ENCODE measurements at places on chromosomes 2 and 18. TPM values are rescaled to one million over a fixed set of nuclear protein-coding genes. Genes with fewer than 3 reads are reported as not detected.

The AP1S3 gene
- 0.16 TPM for total RNA-seq

The NYAP2 gene
- total RNA-seq, result not detected

The TUBA4A gene
- 84.3 TPM for total RNA-seq

The ANKAR gene
- total RNA-seq, result 8.1 TPM

The PRSS56 gene
- 0.19 TPM for total RNA-seq

The FBXO15 gene
- total RNA-seq, result not detected

The RNU2-63P gene
- total RNA-seq, result not detected

The UGT1A1 gene
- not detected for total RNA-seq

The KCNG2 gene
- not detected for total RNA-seq

GRCh38 chr18:68342039-68342659 lies 372.8 kb downstream of the TMX3 start:
- no peak for DNase-seq

DNA sequence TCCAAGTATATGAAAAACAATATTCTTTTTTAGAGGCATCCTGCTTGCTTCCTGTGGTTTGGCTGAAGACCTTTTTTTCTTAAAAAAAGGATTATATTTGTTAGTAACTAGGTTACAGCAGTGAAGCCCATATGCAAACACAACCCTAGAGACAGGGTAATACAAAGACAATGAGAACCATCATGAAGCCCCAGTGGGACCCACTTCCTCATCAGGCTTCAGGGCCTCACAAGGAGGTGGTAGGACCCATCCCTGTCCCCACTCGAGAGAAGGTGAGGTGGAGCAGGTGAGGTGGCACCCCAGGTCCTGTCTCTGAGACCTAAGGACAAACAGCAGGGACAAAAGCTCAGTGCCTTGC lies 80.3 kb downstream of the EDAR start:
- no peak for DNase-seq

DNA sequence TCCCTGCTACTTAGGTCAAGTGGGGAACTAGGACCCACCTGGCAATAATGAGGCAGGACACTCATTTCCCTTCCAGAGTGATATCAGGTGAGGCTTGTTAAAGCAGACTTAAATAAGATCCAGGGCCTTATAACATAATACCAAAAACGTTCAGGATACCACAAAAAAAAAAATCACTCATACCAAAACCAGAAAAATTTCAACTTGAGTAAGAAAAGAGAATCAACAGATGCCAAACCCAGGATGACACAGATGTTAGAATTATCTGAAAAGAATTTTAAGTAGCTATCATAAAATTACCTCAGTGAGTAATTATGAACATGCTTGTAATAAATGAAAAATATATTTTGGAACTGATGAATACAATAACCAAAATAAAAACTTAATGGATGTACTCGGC lies 255.6 kb upstream of the OSR1 start:
- DNase-seq, result no peak

GRCh38 chr2:241279413-241279812 lies 36.1 kb downstream of the HDLBP start:
- DNase-seq, result no peak

- no peak for DNase-seq
Measured at GRCh38 chr2:64104933-64105332, 39.3 kb downstream of the PELI1 start.

GRCh38 chr2:232574674-232575403 lies 24.4 kb downstream of the EIF4E2 start:
- DNase-seq, result no peak

GRCh38 chr2:25939257-25939668 lies 43.0 kb downstream of the KIF3C start:
- no peak for DNase-seq

DNA sequence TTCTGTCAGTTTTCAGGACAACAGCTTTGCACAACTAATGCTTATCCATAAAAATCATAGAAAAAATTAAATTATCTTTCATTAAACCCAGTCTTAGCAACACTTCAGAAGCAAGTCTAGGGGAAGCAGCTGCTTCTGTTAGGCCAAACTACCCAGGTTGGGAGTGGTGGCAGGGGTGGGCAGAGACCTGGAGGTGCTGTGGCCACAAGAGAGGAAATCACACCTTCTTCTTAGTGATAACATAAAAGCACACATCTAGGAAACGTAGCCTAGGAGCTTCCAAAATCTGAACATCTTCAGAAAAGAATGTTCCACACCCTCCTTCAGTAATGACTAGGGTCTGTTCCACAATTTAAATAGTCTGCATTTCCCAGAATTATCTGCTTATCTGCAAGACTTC lies 32.3 kb upstream of the FRZB start:
- no peak for DNase-seq

DNA sequence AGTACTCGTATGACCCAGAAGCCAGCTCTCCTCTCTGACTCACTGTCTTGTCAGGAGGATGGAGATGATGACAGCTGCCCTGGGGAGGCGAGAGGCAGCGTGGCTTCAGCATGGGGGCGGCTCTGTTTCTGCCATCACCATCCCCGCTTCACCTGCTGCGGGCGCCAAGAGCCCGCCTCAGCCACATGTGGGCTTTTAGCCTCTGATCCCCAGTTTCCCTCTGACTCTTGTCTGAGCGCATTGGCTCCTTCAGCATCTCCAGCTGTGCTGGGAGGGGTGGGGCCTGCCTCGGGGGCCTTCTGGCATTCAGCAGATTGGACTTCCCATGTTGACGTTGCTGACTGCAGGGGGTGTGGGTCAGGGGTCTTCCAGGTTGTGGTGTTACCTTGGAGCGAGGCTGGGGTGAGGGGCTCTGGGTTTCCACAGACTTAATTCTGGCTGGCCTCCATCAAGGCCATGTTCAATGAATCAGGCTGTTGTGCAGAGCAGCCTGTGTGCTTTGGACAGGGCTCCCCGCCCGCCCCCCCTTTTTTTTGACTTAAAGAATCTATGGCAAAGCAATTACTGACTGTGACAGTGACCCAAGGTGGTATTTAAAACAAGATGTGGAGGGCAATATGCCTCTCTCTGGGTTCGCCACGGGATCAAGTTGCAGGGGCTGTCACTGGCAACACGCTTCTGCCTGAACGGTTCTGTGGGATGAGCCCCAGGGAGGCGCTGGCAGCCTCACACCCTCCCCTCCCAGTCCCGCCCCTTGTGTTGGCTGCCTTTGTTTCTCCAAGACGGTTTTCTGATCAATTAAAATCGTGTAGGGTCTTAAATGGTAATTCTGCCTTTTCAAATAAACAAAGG lies 228.3 kb downstream of the LDLRAD4 start:
- no peak for DNase-seq

DNA sequence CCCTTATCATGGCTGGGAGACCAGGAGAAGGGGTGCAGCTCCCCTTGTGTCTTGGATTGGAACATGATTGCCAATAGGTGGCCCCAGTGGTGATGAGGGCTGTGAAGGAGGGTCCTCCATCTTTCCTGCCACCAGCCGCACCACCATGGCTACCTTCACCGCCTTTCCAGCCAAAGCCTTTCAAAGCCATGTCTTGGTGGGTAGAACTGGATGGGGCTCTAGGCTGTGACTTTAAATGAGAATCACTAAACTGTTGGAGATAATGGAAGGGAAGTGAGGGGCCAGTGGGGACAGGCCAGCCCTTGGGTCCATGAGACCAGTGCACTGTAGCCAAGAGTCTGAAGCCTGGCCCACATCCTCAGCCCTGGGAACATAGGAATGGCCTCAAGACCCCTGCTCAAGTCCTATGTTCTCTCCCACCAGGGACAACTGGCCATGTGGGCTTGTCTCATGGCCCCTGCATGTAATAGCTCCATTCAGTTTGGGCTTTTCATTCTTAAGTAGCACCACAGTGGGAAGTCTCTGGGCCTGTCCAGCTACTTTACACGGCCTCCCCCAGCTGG lies 345.7 kb downstream of the DYSF start:
- no peak for DNase-seq

DNA sequence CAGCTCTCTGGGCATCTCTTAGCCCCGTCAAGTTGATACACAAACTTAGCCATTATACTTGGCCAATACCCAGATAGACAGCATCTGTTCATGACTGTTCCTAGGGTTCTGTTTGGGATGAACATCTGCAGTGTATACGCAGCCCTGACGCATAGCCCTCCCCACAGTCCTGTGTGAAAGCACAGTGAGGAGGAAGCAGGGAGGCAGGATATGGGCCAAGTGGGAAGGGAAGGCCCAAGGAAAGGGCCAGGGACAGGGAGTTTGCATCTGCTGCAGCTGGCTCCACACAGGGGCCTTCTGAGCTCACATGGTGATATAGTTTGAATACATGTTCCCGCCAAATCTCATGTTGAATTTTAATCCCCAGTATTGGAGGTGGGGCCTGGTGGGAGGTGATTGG lies 80.2 kb downstream of the CMPK2 start:
- no peak for DNase-seq

GRCh38 chr2:155178921-155179320 lies 480.4 kb downstream of the KCNJ3 start:
- DNase-seq, result no peak

DNA sequence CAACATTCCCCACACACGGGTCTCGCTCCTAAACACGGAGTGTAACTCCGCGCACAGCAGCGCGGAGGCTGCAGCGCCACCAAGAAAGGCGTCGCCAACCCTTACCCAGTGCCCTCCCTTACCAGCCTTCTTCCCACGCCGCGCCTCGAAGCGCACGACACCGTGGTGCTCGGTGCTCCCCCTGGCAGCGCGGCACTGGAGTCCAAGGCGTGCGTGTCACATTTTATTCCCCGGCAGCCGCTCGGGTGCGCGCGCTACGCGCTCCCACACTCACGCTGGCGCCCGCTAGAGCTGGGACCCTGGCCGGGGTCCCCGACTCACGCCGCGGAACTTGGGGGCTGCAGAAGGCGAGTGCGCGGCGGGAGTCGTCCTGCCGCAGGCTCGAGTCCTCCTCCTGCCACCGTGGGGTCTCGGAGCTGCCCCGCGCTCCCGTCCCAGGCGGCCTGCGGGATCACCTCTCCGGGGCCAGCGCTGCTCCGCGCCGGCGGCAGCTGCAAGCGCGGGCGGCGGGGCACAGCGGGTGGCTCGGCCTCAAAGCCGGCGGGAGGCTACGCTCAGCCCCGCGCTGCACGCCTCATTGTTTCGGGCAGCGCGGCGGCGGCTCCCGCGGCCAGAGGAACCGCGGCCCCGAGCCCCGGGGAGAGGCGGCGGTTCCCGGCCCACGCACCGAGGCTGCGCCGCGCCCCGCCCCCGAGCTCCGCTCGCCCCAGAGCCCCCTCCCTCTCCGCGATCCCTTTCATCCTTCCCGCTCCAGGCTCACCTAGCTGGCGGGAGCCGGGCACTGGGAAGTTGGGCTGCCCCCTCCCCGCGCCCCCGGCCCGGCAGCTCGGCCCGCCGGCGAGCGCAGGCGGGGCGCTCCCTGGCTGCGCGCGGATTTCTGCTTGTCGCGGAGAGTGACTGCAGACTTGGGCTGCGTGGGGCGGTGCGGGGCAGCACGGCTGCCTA lies at the start of gene ST6GAL2:
Gene ST6GAL2 (minus strand): TSS at position 197 of the 945 bp plus-strand sequence. CDS start 42,190 bp downstream, outside the sequence.
- DNase-seq, result peak; percentile 42

GRCh38 chr2:180609626-180610340 lies 370.6 kb upstream of the UBE2E3 start:
- DNase-seq, result no peak

DNA sequence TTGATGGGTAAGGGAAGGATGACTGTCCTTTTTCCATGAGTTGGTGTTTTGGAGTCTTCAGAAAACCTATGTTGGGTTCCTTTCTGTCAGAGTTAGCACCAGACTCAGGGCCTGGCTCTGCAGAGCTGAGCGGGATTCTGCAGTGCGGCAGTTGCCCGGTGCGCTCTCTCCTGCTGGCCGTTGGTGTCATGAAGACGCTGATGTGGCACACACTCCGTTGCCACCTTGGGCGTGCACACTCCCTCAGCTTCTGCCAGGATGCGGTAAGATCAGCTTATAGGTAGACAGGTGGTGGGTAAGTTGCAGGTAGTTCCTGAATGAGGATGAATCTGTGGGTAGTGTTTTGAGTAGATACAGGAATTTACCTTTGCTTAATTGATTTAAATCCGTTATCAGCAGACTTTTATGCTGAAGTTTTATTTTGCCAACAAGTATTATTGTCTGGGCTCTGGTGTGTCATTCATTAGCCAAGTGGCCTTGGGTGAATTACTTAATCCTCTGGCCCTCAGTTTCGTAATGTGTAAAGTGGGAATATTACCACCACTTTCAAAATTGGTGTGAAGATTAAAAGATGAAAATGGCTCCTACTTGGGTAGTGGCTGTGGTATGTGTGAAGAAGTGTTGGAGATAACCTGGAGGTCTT lies 26.8 kb downstream of the DGKD start:
- DNase-seq, result no peak

- no peak for DNase-seq
Measured at GRCh38 chr18:40917056-40917455, 1038.0 kb upstream of the PIK3C3 start.

DNA sequence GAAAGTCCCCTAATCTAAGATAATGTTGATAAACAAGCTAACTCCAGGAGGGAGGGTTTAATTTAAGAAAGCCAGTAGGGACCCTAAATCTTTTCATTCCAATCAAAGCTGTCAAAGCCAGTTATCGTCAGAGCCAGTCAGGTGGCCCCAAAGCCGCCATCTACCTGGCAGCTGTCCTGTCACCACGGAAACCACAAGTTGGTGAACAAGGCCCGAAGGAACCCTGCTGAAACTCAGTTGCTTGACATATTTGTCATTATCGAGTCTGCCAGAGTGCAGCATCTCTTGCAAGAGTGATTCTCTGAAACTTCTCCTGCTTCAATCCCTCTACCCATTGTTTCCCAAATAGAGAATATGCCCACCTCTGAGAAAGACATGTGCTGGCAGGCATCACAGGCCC lies 30.8 kb upstream of the POLE4 start:
- no peak for DNase-seq

DNA sequence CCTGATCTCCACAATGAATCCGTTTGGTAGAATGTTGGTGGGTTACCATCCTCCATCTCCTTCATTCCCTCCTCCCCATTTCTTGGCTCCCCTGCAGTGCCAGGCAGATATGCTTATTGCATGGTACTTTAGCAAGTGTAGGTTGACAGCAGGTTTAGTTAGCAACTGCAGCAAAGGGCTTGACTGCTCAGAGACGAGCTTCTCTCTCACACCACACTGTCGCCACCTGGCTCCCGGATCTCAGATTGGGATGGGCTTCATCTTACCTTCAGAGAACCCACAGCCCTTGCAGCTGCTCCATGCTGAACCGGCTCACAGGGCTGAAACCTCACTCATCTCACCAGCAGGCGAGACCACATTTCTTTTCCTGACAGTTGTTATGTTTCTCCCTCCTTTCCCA lies 88.8 kb downstream of the VWA3B start:
- no peak for DNase-seq

- DNase-seq, result no peak
Measured at GRCh38 chr18:32835951-32836350, 63.1 kb upstream of the KLHL14 start.

DNA sequence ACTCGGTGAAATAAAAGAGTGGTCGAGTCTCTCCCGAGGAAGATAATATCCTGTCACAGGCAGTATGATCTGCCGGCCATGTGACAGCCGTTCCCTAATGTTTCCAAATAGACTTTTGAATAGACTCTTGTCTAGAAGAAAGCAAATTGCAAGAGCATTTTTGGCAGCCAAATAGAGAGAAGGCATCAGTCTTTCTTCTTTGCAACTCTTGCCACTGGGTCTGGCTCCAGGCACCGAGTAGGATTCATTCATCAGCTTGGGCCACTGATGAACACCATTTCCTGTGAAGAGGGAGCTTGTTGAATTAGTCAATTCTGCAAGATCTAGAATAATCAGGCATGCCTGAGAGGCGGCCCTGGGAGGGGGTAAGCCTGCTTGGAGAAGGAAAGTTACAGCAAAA lies 165.6 kb downstream of the KLHL29 start:
- no peak for DNase-seq

Data from Right ventricle myocardium superior (tissue), 1 donor.